Osteoblast (primary cell): ENCODE measurements at places on chromosomes 7 and 10. TPM values are rescaled to one million over a fixed set of nuclear protein-coding genes. Genes with fewer than 3 reads are reported as not detected.

Gene MUC3A
- total RNA-seq = not detected in 2 replicates

Gene TRIM74
- not detected in 2 replicates for total RNA-seq

Gene LRGUK
- 0.72 and 0.88 TPM in 2 replicates for total RNA-seq

Gene ITGA8
- total RNA-seq = 1.2 and 2.5 TPM in 2 replicates

Gene ELMO1
- 0.29 and 2.2 TPM in 2 replicates for total RNA-seq

Gene AKR1C3
- 207 and 238 TPM in 2 replicates for total RNA-seq

Gene DKK1
- total RNA-seq = 50.7 and 66.2 TPM in 2 replicates

Gene ADAMTS14
- 2.4 and 2.9 TPM in 2 replicates for total RNA-seq

DNA sequence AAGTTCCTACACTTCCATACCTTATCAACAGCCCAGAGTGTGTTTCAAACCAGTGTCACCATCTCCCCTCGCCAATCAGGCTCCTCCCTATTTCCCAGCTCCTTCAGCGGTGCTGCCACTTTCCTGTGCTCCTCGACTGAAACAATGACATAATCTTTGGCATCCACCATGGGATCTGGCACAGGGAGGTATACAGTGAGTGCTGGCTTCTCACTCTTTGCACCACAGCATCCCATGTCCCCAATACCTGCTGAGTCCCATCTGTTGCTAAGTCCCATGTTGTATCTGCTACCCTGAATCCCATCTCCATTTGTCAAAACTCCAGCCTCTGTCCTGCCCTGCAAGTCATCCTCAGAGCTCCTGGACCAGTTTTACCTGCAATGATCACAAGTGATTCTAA is 15.4 kb downstream of the PAXIP1 start:
- DNase-seq = no peak

- peak; percentile 85 for DNase-seq
Observed at GRCh38 chr10:132257907-132258306, 49.8 kb downstream of the STK32C start.

DNA sequence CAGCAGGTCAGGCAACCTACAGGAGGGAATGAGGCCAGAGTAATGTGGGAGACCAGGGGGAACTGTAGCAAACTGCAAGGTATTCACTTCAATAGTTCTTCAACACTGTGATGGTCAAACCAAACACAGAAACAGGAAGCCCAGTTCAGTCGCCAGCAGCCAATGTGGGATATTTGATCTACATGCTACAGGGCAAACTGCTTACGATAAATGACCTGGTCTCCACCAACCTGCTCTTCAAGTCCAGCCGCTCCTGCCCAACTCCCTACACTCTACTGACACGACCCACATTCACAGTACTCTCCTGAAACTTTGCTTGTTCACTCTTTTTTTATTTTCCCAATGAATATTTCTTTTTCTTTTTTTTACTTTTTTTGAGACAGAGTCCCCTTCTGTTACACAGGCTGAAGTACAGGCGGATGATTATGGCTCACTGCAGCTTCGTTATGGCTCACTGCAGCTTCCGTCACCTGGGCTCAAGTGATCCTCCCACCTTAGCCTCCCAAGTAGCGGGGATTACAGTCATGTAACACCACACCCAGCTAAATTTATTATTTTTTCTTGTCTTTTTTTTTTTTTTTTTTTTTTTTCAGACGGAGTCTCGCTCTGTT is 42.1 kb downstream of the MDH2 start:
- DNase-seq = no peak

- DNase-seq = no peak
Observed at GRCh38 chr7:92044148-92044547, 90.1 kb downstream of the CYP51A1 start.

DNA sequence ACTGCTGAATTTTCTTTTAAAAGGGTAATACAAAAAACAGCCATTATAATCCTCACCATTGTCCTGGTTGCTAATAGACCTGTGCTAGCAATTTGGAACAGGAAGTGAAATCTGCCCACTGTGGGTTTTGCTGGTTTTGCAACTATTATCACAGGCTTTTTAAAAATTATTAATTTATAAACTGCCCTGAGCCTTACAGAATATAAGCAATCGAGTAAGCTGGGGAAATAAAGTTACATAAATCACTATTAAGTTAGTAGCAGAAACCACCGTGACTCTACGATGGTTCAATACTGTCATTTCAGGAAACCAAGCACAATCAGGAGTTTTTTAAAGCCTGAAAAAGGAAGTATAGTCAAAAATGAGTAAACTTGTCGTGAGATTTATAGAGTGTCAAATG is 62.3 kb downstream of the TMEM26 start:
- DNase-seq = no peak

DNA sequence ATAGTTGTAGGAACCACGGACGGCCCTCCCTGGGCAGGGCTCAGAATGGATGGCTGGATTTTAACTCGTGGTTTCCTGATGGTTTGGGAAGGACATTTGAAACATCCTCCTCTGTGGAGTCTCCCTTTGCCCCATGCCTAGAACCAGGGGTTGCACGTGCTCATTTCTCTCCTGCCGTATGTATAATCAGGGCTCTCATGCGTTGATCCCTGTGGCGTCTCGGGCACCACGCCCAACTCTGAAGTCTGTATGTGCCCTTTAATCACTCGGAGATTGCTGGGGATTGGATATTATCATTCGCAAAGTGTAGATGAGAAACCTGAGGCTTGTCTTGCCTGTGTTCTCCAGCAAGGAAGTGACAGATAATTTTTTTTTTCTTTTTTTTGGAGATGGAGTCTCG is 257.1 kb downstream of the CAMK1D start:
- peak; percentile 47 for DNase-seq

DNA sequence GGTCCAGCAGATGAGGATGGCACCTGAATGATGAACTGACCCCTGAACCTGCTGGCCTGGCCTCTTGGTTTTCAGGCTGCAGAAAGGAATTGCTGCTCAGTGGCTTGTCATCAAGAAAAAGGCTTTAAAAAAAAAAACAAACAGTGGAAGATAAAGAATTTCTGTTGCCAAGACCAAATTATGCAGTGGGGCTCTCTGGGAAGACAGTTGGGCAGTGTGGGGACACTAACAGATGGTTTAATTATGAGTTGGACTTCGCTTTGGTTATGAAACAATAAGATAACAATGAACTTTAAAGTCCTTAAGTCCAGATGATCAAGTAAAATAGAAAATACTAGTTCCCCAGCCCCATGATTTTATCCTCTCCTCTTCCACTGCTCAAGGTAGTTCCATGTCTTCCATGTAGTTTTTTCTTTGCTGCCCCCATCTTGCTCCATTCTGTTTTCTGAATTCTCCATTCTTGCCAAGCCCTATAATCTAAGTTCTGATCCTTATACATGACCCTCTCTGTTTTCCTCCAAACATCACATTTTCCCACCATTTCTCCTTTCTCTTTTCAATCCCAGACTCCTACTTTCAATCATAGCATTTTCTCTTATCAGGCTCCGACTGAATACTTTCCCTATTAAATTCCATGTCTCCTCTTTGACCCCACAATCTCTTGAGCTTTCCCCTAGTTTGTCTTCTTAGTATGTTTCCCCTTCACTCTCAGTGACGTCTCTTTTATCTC is 52.6 kb downstream of the ANK3 start:
- no peak for DNase-seq

DNA sequence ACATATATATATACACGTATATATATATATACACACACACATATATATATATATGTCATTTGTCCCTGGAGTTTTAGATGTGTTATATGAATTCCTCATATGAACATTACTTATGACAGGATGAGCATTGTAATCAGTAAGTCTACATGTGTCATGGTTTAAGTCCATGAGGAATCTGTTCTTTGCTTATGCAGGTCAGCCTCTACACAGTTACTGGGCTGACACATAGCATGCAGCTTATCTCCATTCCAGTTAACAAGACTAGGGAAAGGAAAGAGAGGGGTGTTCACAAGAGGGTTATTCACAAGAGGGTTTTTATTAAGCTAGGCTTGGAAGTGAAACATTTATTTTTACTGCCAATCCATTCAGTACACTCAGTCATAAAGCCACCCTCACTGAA is 226.7 kb downstream of the SNX13 start:
- DNase-seq = no peak

DNA sequence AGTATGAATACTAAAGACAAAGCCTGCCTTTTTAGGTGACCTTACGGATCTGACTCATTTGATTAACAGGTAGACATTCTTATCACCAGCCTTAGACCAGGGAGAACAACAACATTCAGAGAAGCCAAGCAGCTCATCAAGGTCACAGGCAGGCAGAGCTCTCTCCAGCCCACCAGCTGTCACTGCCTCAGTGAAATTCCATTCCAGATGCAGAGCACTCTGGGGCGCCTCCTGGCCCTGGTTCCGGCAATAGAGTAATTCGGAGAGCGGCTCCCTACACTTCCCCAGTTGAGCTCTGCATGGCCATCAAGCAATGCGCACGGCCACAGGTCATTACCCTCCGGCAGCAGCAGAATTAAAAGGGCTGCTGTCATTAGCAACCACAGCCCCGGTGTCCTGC is 164.7 kb downstream of the TCERG1L start:
- DNase-seq = no peak

- DNase-seq = no peak
Observed at GRCh38 chr10:78688230-78688900, 380.4 kb upstream of the ZMIZ1 start.

GRCh38 chr7:50312250-50313162 is 8.0 kb downstream of the IKZF1 start:
- DNase-seq = peak; percentile 53
